ENCODE measurements at places on chromosomes 3 and 15.

DNA sequence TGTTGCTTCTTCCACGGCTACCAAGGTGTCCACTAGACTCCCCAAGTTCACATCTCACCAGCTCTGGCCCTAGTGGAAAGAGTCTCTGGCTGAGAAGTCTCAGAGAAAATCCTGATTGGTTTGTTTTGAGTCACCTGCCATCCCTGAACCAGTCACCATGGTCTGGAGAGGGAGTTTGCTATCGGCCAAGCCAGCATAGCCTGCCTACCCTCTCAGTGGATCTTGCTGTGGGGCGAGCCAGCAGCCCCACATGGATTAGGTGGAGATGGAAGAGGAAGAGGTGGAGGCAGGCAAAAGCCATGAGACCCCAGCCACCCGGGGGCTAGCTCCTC, 48.1 kb upstream of the FLNB start:
- no peak for DNase-seq

GRCh38 chr3:136730595-136731273, 21.4 kb downstream of the STAG1 start:
- no peak for DNase-seq

GRCh38 chr3:58021072-58021959, 13.1 kb downstream of the FLNB start:
- DNase-seq = no peak

DNA sequence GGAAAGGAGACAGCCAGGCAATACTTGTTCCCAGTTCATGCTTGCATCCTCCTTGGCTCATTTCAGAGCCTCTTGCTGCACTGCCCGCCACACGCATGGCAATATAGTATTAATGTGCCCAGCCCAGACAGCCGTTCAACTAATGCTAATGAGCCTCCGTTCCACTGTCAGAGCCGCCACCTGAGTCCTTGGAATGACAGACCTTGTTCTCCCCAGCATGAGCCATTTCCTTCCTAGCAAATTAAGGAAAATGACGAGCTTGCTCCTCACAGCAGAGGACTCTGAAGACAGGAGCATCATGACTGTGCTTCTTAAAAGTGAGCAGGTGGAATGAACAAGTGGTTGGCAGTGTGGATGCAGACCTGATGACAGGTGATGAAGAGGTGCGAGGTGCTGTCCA, 10.8 kb upstream of the LRRC15 start:
- DNase-seq = no peak

DNA sequence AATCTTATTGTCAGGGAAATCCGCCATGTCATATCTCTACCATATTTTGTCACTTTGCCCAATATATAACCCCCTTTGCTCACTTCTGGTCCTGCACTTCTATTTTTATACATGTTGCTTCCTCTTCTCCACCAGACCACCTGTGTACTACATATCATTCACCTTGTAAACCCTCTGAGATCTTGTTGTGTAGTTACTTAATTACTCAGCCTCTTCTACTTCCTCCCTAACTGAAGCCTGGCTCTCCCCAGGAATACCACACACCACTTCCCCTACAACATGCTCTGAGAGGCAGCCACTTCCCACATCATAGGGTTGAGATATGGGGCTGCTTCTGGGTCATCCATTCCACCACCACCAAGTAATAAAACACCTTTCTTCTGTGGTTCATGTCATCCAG, 10.0 kb downstream of the HEXA start:
- DNase-seq = no peak

- DNase-seq = no peak
Measured at GRCh38 chr15:68986322-68986721, 28.2 kb upstream of the NOX5 start.

- no peak for DNase-seq
Measured at GRCh38 chr3:195254454-195255175, 16.3 kb downstream of the XXYLT1 start.

- DNase-seq = no peak
Measured at GRCh38 chr3:177490626-177491025, 293.3 kb upstream of the TBL1XR1 start.

DNA sequence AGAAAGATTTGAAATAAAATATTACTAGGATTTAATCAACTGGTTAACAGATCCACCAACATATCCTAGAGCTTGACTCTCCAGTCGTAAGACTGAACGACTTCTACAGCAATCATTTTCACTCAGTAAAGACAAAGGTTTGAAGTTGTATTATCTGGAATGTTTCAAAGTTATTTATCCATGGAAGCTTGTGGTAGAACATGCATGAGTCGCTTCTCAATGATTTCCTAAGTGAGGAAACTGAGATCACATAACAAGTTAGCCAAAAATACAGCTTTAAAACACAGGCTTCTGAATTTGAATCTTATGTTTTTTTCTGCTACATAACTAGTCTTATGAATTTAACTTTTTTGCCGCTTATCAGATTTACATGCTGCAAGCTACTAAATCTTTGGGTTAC, 241.8 kb downstream of the FOXP1 start:
- DNase-seq = no peak

GRCh38 chr15:40102897-40103858, 5.5 kb downstream of the BMF start:
- DNase-seq = no peak

- DNase-seq = no peak
Measured at GRCh38 chr15:69478259-69478781, 25.7 kb downstream of the RPLP1 start.

- no peak for DNase-seq
Measured at GRCh38 chr3:49937090-49937489, 2.9 kb upstream of the RBM6 start.

GRCh38 chr3:112778353-112778948, 68.2 kb downstream of the CD200R1L start:
- DNase-seq = no peak

GRCh38 chr3:45041666-45042065, 15.6 kb downstream of the CLEC3B start:
- no peak for DNase-seq

GRCh38 chr3:112394003-112394640, 61.2 kb downstream of the CD200 start:
- no peak for DNase-seq

DNA sequence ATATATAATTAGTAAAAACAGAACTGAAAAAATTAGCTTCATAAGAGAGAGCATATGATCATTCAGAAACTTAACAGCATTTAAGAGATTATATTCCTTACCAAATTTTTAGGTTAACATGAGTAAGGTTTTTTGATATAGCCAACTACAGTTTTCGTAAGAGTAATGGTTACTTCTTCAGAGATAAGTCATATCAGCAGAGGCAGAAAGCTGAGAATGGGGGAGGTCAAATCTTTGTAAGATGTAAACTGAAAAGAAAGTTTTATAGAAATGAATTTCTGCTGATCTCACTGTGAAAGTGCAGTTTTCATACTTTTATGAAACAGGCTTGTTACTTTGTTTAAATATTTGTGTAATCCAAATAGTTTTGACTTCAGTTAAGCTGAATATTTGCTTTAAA, 193.3 kb downstream of the ZBTB20 start:
- DNase-seq = no peak

DNA sequence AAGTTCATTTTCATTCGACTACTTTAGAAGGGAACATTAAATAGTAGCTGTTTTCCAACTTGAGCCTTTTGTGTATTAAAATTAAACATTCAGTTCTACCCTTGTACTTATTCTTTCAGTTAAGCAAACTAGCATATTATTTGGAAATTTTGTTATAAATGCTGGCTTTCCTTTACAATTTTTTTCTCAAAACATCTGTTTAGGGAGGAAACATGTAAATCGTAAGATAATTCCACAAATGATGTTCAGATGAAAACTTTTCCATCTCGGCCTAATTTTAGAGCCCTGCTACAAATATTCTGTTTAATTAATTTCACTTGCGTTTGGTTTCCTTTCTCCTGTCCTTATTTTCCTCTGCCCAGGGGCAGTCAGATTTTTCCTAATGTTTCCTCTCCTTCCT, 476.2 kb upstream of the RGMA start:
- no peak for DNase-seq

GRCh38 chr3:125104639-125105038, 48.8 kb upstream of the HEG1 start:
- DNase-seq = no peak

- no peak for DNase-seq
Measured at GRCh38 chr3:119600732-119601131, 3.0 kb downstream of the PLA1A start.

DNA sequence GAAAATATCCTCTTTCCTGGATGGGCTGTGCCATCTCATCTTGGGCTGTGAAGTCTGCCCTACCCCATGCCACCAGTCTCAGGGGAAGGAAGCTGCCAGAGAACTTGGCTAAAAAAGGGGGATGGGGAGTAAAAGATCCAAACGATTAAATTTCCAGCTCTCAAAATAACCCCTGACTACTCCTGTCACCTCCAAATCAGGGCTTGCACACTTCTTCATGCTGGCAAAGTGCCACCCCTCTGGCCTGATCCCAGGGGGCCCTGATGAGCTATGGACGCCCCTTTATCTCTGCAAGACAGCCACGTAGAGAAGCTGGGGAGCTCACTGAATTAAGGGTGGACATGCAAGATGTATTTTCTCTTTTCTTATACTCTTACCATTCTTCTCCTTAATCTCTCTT, 1.2 kb upstream of the MLF1 start:
- no peak for DNase-seq

DNA sequence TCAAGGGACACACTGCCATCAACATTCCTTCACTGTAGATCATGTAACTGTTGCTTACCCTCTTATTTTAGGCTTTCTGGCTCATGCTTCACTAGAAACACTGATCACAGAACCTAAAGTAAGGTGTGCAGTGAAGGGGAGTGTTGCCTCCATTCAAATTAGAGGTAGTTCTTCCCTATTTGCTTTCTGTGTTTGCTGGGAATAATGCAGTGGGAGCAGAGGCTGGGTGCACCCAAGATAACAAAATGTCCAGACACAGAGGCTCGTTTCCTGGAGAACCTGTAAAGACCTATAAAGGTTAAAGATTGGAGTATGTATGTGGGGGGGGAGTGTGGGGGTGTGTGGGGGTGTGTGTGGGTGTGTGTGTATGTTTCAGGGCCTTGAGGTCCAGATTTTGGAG, 2.1 kb upstream of the CLDN18 start:
- DNase-seq = no peak

GRCh38 chr3:157335233-157336076, 101.2 kb upstream of the PTX3 start:
- no peak for DNase-seq

DNA sequence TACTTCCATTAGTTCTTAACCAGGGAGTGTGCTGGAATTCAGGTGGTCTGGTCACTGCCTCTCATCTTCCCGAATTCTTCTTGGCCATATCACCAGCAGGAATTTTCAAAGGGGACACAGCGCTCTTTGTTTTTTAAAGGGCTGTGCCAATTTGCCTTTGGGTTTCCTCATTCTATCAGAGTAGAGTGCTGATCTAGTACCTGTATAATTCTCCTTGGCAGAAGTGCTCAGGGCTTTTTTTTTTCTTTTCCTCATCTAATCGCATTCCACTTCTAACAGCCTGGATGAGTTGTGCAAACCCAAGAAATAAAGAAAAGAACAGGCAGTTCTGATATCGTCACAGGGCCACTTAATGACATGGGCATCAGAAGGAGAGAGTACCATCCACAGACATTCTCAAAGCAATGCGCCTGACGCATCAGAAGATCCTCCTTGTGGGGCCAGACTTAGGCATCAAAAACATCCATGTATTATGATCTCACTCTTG, 121.0 kb downstream of the ASB7 start:
- DNase-seq = no peak

All from GOT3 (cell line).